Activated naive CD4-positive, alpha-beta T cell treated with Interleukin-2 at 50 U/mL for 16 hours (primary cell): ENCODE measurements at places on chromosomes 1 and 21.

DNA sequence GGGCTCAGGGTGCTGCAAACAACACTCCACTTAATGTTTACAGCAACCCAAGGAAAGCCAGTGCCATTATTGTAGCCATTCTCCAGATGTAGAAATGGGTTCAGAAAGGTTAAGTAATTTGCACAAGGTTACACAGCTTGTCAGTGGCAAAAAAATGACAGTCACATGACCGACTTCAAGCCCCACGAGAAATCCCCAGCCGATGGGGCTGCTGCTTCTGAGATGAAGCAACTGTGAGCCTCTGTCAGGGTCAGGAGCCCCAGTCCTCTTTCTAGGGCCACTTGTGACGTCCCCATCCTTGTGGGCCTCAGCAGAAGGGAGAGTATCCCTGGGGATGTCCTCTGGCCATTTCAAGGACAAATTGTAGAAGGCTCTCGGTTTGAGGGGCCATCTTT lies 54.8 kb downstream of the EDN2 start:
- DNase-seq, result no peak

- DNase-seq, result no peak
Measured at GRCh38 chr1:43885279-43885801, 48.3 kb upstream of the ARTN start.

DNA sequence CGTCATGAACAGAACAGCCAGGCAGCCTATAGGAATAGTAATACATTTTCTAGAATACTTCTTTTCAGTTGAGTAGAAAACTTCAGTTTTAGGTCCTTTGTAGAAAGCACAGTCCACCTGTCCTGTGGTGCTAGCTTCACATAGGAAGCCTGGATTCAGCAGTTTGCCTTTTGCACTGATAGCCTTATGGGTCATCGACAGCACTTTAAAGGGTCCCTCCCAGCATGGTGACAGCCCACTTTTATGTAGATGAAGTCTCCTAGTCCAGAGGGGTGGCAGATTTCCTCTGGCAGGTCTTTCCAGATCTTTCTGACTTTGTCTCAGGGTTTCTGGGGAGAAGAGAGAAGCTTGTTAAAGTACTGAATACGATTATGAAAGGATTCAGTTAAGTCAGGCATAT lies 161.4 kb upstream of the TNR start:
- no peak for DNase-seq

- no peak for DNase-seq
Measured at GRCh38 chr1:148161053-148161901, 9.2 kb upstream of the NBPF11 start.

GRCh38 chr1:83905315-83905907 lies 93.5 kb downstream of the TTLL7 start:
- DNase-seq, result no peak

- no peak for DNase-seq
Measured at GRCh38 chr1:33436557-33437285, 5.8 kb upstream of the PHC2 start.

- no peak for DNase-seq
Measured at GRCh38 chr1:63268876-63269275, 53.5 kb upstream of the FOXD3 start.

- no peak for DNase-seq
Measured at GRCh38 chr21:46624050-46624449, 11.4 kb upstream of the PRMT2 start.

GRCh38 chr1:7476402-7476801 lies 294.7 kb upstream of the VAMP3 start:
- DNase-seq, result no peak

- no peak for DNase-seq
Measured at GRCh38 chr1:228852511-228853088, 117.3 kb downstream of the RHOU start.

GRCh38 chr1:212612041-212612961 lies 3.7 kb downstream of the ATF3 start:
- DNase-seq, result no peak

- DNase-seq, result no peak
Measured at GRCh38 chr1:147109041-147109440, 63.2 kb downstream of the PRKAB2 start.

DNA sequence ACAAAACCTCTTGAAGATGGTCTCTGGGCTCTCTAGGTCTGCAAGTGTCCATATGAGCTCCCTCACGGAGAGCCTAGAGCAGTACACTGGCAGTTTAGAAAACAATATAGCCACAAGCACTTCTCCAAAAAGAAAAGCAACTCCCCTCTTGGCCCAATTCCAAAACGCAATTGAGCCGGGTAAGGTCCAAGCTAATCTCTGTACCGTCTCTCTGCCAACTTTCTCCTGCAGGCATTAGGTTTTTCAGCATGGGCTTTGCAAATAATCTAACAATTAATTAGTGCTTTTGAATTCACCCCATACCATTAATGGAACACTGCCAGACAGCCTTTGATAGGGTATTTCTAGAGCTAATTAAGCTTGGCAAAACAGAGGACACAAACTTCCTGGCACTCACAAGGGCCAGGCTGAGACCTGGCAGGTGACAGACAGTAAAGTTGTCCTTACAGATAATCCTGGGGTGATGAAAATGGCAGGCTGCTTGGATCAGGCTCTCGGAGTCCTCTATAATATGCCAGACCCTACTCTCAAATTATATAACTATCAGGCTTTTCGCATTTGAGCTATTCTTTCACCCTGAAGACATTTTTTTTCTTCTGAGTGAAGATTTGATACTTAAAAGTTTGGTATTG lies 39.8 kb downstream of the TGFBR3 start:
- no peak for DNase-seq

DNA sequence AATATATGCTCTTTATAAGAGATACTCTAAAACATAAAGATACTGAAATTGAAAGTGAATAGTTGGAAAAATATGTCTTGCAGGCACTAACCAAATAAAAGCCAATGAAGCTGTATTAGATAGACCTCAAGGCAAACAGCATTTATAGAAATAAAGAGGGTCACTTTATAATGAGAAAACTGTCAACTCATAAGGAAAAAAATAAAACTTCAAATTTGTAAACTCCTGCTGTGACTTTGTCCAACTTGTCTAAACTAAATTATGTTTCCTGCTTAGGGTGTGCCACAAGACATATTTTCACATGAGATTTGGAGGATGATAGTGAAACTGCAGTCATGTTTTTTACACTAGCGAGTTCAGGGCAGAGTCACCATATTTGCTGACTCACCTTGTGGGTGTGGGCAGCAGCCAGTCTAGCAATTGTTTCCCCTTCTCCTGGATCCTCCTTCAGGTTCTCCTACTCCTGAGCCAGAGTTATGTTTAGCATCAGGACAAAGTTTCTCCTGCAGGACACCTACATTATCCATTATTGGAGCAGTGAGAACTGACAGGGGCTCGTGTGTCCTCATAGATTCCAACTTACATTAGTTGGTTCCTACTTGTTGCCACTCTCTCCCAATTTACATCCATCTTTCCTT lies 43.8 kb downstream of the CD53 start:
- DNase-seq, result peak; percentile 21
